Left ventricle myocardium inferior (tissue), 1 donor: ENCODE measurements at places on chromosomes 4 and X. TPM values are rescaled to one million over a fixed set of nuclear protein-coding genes. Genes with fewer than 3 reads are reported as not detected.

DNA sequence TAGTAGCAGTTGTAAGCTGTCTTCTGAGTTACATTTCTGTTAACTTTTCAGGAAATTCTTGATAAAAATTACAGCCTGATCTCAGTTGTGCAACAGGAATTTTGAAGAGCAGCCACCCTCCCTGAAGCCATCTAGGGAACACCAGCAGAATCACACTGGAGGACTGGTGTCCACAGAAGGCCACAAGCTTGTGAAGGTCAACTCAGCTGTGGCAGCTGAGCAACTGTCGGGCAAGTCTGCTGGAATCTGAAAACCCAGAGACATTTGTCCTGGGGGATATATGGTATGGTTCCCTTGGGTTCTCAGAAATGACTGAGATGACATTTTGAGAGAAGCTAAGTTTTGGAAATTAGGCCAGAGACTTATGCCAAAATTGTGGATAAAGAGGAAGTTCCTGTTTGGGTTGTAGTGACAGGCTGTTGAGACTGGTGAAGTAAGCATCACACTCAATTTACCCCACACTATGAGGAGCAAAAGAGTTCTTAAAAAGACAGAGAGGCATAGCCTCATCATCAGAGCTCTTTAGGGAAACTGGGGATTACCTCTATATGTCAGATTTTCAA lies 78.1 kb upstream of the TNIP3 start:
- no peak for DNase-seq

Gene NFKB1
- total RNA-seq = 18.0 TPM

Gene MAGEA10
- total RNA-seq = not detected

DNA sequence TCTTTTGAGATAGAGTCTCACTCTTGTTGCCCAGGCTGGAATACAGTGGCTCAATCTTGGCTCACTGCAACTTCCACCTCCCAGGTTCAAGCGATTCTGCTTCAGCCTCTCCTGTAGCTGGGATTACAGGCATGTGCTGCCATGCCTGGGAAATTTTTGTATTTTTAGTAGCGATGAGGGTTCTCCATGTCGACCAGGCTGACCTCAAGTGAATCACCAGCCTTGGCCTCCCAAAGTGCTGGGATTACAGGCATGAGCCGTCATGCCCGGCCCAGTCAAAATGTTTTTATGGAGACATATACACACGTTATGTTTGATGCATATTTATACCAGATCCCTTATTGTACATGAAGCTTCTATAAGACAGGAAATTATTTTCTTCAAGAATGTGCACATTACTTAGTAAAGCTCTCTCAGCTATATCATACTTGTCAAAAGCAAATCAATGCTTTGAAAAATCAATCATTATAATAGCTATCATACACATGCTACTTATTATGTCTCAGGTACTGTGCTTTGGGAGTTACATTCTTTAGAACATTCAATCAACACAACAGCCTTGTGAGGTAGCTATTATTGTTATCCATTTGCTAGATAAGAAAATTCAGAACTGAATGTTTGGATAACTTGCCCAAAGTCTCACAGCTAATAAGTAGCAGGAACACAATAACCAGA lies 269.2 kb downstream of the FSTL5 start:
- no peak for DNase-seq

GRCh38 chrX:7637066-7637465 lies 205.9 kb upstream of the VCX start:
- no peak for DNase-seq

DNA sequence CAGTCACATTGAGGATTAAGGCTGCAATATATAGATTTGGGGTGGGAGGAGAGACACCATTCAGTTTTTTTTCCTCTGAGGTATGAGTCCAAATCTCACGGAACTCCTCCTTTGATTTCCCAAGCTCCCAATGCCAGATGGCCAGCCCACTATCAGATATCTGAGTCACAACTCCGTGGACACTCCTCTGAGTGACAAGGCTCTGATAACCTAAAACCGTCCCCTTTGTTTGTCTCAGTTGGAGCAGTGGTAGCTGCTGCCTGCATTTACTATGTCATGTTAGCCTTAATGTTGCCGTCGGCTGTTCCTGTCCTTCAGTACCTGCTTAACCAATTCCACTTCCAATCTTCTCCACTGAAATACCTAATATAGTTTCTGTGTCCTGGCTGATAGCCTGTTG lies 107.3 kb downstream of the DTHD1 start:
- DNase-seq = no peak

DNA sequence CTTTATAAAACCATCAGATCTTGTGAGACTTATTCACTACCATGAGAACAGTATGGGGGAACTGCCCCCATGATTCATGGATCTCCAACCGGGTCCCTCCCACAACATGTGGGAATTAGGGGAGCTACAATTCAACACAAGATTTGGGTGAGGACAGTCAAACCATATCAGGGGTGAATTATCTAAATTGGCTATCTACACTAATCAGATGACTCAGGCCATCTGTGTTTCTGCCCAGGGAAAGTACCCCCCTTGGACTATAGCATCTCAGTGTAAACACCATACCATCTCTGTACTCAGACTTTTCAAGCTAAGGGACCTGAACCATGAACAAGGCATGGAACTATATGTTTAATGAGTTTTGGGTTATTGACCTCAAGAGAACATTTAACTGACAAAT lies 76.8 kb downstream of the LNX1 start:
- DNase-seq = no peak

GRCh38 chr4:75135068-75135825 lies 202.3 kb downstream of the PARM1 start:
- no peak for DNase-seq

Gene MYOZ2
- 843 TPM for total RNA-seq

GRCh38 chr4:183255487-183255886 lies 64.6 kb downstream of the CLDN22 start:
- DNase-seq = no peak

Gene PCYT1B
- 0.36 TPM for total RNA-seq

DNA sequence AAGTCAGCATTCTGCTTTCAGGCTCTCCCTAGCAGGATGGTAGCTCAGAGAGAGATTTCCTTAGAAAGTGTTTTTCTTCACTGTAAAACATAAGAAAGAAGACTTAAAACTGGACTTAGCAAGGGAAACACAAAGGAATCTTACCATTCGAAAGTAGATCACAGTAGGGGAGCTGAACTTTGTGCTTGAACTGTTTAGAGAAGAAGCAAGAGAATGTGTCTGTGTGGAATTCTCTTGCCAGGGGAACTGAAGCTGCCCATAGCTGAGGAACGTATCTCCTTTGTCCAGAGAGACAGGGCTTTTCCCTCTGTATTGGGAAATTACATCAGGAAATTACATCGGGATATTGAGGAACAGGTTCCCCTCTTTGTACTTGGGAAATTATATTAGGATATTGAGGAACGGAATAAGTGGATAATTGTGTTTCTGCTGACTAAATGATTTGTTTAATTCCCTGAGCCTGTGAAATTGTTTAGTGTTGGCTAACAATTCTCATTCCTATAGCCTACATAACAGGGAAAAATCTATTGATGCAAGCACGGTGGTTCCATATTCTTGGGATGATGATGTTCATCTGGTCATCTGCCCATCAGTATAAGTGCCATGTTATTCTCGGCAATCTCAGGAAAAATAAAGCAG lies 21.2 kb downstream of the SRD5A3 start:
- no peak for DNase-seq

GRCh38 chr4:118849867-118850487 lies 14.1 kb upstream of the SEC24D start:
- DNase-seq = no peak

Gene AGTR2
- total RNA-seq = 0.69 TPM

DNA sequence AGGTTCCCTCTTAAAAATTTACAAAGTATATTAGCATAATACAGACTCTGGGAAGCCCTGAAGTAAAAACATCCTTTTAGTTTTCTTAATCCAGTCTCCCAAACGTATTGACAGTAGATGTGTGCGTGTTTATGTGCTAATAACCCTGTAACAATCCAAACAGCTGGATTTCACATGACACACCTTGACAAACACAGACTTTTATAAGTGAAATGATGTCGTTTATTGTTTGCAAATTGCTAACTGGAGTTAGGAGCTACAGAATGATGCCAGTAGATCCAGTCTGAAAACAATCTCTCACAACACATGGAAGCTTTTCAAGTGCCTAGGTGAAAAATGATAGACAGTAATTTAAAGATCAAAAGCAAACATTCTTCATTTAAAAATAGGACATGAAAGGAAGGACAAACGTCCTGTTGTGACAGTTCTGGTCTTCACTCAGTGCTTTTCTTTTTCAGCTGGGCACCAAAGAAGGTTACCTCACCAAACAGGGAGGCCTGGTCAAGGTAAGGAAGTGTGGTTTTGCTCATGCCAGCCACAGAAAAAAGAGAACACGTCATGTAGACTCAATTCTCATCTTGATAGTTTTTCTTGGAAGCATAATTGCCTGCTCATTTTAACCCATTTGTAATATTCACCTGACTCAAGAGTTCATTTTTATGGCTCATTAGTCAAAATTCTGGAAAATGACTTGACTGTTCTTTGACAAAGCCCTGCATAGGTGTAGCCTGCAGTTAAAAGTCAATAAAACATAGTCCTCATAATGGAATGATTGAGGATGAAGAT lies 32.9 kb downstream of the LAMTOR3 start:
- no peak for DNase-seq

GRCh38 chr4:40197879-40198689 lies 1.3 kb downstream of the RHOH start:
- DNase-seq = no peak

Gene TMSB15C
- 0.27 TPM for total RNA-seq

GRCh38 chrX:123728016-123728415 lies 4.8 kb downstream of the THOC2 start:
- DNase-seq = no peak

DNA sequence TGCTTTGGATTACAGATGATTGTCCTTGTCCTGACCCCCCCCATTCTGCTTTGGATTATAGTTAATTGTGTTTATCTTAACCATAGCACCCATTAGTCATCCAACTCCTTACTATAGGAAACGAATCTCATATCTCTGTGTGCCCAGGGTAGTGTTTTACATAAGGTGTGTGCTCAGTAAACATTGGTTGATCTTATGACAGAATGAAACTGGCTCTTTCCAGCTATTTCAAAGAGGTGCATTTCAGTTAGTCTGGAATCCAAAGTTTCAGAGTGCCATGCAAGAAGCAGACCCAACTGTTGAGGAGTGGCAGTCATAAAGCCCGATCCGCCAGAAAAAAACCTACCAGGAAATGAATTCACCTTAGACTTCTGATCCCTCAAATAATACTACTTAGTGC lies 14.7 kb downstream of the TRIM2 start:
- no peak for DNase-seq

DNA sequence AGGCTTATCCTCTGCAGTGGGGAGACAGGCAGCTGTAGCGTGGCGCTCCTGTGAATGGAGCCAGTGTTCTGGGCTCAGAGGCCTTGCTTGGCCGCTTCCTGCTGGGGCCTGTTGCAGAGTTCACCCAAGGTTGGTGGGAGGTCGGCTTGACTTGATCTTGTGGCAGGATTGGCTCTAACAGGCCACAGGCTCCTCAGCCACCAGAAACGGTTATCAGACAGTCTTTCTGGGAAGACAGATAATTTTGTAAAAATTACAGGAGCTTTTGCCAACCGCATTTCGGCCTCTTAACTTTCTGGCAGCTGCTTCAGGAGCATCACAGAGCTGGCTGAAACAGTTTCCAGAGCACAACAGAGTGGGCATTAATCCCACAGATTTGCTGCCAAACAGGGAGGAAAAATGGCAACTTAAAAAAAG lies 66.4 kb downstream of the DIPK2B start:
- peak; percentile 43 for DNase-seq

GRCh38 chr4:48400416-48400815 lies 59.1 kb downstream of the SLAIN2 start:
- no peak for DNase-seq

Gene ABCG2
- total RNA-seq = 1.6 TPM

Gene ZRSR2
- 7.8 TPM for total RNA-seq

DNA sequence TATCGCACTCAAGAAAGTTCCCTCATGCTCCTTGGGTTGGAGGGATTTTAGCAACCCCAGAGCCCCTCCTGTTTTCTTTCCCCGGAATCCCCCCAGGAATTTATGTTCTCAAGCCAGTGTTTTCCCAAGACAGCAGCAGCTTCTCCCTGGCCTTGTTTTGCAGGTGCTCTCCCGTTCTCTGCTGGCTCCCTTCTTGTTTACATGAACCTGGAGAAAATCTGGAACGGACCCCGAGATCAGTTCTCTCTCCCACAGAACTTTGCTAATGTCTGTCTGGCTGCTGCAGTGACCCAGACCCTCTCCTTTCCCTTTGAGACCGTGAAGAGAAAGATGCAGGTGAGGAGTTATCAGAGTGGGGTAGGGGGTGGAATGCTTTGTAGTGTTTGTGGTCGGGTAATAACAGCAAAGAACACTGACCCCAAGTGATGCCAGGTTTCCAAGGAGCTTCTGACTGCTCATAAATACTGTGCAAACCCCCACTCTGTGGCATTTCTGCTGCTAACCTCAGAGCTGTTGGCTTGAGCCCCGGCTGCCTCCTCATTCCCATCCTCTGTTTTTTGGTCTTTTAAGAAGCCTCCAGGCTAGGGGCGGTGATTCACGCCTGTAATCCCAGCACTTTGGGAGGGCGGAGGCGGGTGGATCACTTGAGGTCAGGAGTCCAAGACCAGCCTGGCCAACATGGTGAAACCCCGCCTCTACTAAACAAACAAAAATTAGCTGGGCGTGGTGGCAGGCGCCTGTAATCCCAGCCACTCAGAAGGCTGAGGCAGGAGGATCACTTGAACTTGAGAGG lies 11.1 kb downstream of the SLC25A43 start:
- DNase-seq = no peak

Gene ARHGAP36
- not detected for total RNA-seq

- DNase-seq = no peak
These were observed 104.3 kb upstream of the RAPGEF2 start for GRCh38 chr4:158998624-158999023.

Gene SPATA4
- 0.55 TPM for total RNA-seq

DNA sequence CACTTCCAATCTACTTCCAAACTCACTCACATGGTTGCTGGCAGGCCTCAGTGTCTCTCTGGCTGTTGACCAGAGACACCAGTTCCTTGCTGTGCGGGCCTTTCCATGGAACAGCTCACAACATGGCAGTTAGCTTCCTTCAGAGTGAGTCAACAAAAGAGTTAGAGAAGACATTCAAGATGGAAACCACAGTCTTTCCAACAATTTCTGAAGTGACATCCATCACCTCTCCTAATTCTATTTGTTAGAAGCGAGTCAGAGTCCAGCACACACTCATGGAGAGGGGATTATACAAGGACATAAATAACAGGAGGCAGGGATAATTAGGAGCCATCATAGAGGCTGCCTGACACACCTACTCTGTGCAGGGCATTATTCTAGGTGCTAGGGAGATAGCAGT lies 62.5 kb upstream of the TMEM164 start:
- no peak for DNase-seq

- DNase-seq = no peak
These were observed 16.2 kb upstream of the JAKMIP1 start for GRCh38 chr4:6216588-6216987.

DNA sequence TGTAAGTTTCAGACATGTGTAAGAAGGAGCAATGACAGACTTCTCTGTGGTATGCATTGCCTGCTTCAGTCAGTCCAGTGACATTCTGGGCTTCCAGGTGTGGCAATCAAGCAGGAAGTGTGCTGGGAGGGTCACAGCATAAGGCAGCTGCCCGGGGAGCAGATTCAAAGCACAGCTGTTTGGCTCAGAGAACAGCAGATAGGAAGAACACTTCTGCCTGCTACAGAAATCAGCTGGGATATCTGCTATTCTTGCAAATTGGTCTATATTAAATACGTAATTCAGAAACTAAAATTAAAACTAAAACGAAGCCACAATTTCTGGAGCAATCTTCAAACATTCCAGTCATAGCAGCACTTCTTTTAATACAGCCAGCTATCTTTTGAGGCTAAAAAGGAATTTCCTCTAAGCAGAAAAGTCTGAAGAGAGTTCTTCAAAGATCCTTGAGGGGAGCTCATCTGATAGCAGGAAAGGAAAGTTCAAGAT lies 47.5 kb upstream of the GALNT7 start:
- DNase-seq = no peak
